Activated naive CD4-positive, alpha-beta T cell (primary cell): ENCODE measurements at places on chromosomes 5 and 9.

DNA sequence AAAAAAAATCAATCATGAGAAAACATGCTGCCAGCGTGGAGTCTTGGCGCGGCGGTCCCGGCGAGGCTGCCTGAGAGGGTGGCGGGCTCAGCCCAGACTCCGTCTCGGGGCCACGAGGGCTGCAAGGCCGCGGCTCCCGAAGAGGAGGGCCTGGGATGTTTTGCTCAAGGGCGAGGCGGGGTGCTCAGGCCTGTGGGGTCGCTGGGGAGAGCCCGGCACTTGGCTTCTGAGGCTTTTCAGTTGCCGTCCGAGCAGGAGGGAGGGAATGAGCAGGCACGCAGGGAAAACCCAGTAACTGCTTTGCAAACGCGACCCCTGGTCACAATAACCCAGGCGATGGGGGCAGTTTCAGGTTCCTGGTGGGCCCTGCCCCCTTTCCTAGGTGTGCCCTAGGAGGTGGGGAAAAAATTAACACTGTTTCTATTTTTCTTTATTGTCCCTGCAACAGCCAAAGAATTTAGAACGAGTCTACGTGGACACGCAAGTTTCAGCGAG is 3.2 kb upstream of the IRX2 start:
- DNase-seq = no peak

DNA sequence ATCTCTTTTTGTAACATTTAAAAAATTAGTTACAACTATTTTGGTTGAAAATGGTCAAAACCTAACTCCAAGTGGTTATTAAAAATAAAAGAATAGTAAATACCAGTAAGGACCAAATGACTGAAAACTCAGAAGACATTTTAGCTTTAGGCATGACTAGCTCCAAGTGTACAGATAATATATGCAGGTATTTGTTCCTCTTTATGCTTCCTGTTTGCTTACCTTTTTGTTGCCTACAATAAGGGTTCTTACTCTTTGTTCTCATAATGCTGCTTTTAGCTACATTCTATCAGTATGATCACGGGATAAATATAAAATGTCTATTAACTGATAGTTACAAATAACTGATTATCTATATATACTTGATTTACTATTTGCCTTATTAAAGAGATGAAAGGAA is 259.6 kb downstream of the CDH12 start:
- DNase-seq = no peak

- no peak for DNase-seq
Measured at GRCh38 chr9:126347911-126348760, 21.5 kb downstream of the MVB12B start.

DNA sequence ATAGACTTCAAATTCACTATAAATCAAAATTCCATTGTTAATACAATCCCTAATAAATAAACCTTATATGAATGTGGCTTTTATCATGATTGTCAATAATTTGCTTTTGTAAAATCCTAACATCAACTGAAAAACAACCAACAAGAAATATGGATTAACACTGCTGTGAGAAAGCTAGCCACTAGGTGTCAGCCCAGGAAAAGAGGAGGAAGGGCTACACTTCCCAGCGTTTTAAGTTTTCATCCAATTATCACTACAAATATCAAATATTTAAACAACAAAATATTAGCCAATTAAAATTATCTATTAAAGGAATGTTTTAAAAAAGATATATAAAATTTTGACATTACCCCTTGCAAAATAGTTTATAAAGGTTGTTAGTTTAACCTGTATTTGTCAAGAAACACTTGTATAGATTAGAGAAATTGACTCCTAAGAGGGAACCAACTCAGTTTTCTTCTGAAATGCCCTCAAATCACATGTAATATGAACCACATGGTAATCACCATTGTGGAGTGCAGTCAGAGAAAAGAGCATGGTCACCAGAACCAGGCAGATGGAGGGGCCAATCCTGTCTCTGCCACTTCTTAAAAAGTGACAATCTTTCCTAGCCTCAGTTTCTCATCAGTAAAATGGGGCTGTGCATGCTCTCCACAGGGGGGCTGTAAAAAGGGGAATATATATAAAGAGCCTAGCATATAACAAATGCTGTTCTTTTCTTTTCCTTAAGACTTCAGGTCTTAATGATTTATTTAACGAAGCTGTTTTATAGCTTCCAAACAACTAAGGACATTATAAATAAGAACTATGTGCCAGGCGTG is 188.2 kb downstream of the CRB2 start:
- DNase-seq = no peak

GRCh38 chr5:138177941-138178515 is 402 bp downstream of the BRD8 start:
- DNase-seq = no peak

- no peak for DNase-seq
Measured at GRCh38 chr5:133952729-133953567, 15.5 kb downstream of the C5orf15 start.

DNA sequence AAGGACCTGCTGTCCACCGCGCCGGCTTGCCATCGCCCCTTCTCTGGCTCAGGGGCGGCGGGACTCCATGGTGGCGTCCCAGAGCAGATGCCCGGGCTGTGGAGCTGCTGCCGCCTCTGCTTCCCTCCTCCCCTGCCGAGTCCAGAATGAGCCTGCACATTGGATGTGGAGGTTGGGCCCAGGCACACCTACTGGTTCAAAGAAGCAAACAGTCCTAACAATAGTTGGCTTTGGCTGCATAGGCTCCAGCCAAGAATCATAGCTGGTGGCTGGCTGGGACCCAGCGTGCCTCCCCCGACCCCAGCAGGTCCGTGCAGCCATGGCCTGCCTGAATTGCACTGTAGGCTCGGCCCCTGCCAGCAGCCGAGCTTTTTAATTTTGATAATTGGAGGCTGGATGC is 25.8 kb downstream of the ADAMTSL2 start:
- no peak for DNase-seq

GRCh38 chr9:99513441-99514112 is 291.5 kb downstream of the SEC61B start:
- DNase-seq = no peak

GRCh38 chr5:60535198-60535597 is 164.8 kb downstream of the DEPDC1B start:
- DNase-seq = no peak

DNA sequence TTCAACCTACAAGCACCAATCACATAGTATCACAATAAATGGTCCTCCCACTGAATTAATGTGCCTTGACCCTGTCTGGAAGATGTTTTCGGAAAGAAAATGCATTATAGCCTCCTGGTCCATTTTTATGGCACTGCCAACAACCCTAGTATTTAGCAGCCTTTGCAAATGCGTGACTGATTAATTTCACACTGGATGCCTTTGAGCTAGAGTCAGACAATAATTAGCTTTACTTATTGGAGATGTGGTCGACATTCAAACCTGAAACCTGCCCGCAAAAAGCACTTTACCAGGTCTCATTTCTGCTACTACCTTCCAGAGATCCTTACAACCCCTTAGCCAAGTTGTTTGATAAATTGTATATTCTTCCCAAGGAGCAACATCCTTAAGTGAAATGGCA is 119.3 kb upstream of the DPYSL3 start:
- DNase-seq = no peak

GRCh38 chr5:37792975-37793631 is 46.7 kb downstream of the GDNF start:
- DNase-seq = no peak

- DNase-seq = no peak
Measured at GRCh38 chr9:119002491-119002890, 366.7 kb downstream of the BRINP1 start.

- DNase-seq = no peak
Measured at GRCh38 chr9:124805186-124805585, 28.3 kb downstream of the OLFML2A start.

GRCh38 chr5:45793638-45794532 is 97.7 kb upstream of the HCN1 start:
- no peak for DNase-seq

DNA sequence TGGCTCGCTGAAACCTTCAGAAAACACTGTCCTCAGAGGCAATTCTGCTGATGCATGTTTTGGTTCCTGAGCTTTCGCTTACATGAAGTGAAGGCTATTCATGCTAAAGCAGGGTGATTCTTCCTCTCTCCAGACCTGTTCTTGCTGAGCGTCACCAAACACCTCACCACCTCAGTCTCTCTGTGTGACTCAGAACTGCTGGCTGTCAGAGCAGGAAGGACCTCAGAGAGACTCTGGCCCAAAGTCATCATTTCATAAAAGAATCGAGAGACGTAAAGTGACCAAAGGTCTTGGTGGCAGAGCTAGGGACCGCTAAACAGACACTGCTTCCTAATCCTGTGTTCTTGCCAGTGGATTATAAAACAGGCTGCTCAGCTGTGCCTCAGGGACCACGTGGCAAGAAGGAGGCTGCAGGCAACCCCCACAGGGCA is 73.8 kb downstream of the LHFPL2 start:
- no peak for DNase-seq

DNA sequence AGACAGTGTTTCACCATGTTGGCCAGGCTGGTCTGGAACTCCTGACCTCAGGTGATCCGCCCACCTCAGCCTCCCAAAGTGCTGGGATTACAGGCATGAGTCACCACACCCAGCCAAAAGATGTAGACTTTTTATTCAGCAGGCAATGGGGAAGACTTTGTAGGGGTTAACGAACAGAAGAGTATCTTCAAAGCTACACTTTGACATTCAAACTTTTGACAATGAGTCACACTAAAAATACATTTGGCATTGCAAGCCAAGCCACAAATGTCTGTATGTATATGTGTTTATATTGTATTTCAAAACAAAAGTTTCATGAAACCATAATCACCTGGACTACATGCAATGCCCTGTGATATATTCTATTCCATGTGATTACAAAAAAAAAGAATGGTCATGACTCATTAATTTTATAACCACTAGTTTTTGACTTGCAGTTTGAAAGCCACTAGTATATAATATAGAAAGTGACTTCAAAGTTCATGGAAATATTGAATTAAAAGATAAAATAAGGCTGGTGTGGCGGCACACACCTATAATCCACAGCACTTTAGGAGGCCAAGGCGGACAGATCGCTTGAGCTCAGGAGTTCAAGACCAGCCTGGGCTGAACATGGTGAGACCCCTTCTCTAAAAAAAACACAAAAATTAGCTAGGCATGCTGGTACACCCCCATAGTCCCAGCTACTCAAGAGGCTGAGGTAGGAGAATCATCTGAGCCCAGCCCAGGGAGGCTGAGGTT is 8.3 kb downstream of the DIMT1 start:
- DNase-seq = no peak

DNA sequence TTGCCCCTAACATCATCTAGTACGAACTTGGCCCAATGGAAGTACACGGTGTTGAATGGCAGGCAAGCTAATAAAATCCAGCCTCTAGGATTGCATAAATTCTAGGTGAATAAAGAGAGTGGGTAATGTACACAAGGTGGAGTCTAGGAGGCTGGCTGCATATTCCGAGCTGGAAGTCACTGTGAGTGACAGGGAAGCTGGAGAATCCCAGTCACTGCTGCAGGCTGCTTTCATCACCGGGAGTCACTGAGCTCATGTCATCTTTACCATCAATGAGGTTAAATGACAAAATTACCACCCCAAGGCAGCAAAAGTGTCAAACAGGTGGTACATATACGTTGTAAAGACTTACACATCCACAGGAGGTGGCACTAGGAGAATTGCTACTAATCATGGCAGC is 91.3 kb upstream of the HMHB1 start:
- DNase-seq = no peak

DNA sequence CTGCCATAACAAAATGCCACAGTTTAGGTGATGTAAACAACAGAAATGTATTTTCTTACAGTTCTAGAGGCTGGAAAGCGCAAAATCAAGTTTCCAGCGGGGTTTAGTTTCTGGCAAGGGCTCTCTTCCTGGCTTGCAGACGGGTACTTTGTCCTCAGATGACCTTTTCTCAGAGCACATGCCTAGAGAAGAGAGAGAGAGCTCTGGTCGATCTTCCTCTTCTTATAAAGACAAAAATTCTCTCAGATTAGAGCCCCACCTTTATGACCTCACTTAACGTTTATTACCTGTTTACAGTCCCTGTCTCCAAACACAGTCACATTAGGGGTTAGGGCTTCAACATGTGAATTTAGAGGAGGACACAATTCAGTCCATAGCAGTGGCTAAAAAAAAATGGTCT is 119.7 kb downstream of the CETN3 start:
- no peak for DNase-seq

GRCh38 chr5:96260009-96260408 is 173.0 kb downstream of the PCSK1 start:
- no peak for DNase-seq

DNA sequence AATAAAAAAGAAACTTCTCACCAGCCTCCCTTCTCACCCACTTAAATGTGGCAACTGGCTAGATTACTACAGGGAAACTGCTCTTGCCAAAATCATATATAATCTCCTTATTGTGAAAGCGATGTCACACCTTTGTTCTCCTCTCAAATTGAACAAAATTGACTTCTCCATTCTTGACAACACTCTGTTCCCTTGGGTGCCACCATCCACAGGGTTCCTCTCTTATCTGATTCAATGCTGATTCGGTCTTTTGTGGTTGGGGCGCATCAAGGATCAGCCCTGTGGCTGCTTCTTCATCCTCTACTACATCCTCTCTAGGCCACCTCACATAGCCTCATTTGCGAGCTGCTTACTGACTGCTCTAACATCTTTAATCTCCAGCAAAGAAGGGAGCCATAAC is 86.1 kb downstream of the EDIL3 start:
- no peak for DNase-seq

GRCh38 chr5:115295777-115296123 is 704 bp downstream of the CCDC112 start:
- DNase-seq = no peak

GRCh38 chr5:152349683-152350526 is 55.2 kb downstream of the NMUR2 start:
- DNase-seq = no peak

DNA sequence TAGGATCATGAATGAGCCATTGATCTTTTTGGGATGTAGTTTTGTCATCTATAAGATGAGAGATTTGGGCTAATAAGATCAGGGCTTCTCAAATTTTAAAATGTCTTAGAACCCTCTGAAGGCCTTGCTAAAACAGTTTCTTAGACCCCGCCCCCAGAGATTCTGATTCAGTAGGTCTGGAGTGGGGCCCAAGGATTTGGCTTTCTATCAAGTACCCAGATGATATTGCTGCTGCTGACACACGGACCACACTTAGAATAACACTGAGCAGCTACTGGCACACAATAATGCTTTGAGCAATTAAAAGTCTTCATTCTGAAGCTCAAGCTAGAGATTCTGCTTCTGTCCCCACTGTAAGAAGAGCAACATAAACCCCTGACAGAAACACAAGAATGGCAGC is 216.7 kb downstream of the SMARCA2 start:
- DNase-seq = no peak

DNA sequence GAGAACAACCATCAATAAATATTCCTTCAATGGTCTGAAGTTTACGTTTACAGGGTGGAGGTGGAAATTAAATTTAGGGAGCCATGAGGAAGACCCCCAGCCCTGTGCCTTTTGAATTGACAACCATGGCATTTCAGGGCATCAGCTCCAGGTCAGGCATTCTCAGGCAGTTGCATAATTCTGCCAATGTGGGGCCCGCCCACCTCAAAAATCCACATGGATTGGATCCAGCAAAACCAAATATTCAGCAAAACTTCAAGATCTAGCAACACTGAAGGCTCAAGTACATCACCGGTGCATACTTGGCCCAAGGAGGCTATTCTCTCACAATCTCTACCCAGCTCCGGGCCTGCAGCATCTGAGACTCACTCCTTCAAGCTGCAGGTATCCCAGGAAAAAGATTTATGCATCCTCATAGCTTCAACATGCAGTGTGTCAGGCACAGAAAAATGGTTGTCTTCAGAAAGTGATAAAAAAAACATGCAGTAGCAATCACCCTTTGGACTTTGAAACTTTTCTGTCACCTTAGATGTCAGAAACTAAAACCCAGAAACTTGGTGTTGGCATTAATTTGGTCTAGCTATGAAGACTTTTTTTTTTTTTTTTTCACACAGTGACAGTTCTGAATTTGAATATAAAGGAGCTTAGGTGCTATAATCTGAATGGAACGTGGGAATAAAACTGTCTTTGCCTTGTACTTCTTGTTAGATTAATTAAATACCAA is 21.4 kb upstream of the ANXA2R start:
- DNase-seq = no peak
